CD4-positive, alpha-beta T cell treated with Interleukin-1 beta for 1 hour (primary cell): ENCODE measurements at places on chromosomes 6 and 20.

DNA sequence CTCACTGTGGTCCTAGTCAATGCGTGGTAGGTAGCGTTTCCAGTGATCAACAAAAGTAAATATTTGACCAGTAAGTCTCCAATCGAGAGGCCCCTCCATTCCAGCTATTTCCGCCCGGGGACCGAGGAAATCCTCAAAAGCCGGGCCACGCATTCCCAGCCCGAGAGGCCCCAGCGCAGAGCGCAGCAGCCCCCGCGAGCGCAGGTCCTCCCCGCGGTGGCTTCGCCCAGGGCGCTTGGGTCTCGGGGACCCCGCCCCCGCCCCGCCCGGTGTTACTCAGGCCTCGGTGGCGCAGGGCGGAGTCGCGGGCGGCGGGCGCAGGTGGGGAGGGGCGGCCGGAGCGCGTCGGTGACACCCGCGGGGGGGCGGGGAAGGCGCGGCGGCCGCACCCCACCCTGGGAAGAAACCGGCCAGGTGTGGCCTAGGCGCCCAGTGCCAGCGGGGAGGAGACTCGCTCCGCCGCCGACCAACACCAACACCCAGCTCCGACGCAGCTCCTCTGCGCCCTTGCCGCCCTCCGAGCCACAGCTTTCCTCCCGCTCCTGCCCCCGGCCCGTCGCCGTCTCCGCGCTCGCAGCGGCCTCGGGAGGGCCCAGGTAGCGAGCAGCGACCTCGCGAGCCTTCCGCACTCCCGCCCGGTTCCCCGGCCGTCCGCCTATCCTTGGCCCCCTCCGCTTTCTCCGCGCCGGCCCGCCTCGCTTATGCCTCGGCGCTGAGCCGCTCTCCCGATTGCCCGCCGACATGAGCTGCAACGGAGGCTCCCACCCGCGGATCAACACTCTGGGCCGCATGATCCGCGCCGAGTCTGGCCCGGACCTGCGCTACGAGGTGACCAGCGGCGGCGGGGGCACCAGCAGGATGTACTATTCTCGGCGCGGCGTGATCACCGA, at the start of gene DSP:
TSS of gene DSP (plus strand) at position 497 of the 890 bp plus-strand sequence. CDS start at position 742, 245 bp downstream.
- DNase-seq: no peak

DNA sequence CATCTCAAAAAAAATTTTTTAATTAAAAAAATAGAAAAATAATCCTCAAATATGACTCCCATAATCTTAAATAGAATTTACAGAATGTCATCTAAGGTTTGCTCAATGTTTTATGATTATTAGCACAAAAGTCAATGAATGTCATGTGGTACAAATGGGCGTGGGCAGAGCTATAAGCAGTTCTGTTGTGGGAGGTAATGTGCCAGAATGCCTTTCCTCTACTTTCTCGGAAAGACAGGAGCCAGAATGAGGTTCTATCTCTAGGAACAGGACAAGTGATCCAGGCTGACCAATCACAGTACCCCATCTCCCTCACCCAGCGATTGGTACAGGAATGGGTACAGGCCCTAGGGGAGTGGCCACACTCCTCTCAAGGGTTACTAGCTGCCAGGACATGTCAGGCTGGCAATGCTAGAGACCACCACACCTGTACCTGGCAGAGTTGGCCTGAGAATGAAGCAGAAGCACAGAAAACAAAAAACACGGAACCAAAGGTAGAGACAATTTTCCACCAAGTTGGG, 15.1 kb downstream of the RALGAPA2 start:
- no peak for DNase-seq

GRCh38 chr6:54083287-54083686, 28.0 kb upstream of the MLIP start:
- no peak for DNase-seq

DNA sequence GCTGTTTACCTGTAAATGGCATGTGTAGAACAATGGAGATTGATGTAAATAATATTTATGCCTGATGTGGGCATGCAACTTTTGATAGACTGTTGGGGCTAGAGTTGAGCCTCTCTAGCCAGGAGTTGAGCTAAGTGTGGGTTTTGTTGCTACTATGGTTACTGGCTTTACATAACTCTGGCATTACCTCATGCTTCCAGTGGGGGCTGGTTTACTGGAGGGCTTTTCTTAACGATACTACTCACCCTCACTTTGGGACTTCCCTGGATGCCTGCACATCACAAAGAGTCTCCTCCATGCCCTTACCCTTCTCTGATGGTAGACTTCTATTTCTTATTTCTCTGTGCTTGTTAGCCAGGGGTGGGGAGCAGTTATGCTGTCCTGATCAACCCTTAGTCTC, 524.6 kb upstream of the CDH4 start:
- DNase-seq: no peak

- no peak for DNase-seq
These were observed 51.3 kb downstream of the EFCAB8 start for GRCh38 chr20:32909896-32910571.

DNA sequence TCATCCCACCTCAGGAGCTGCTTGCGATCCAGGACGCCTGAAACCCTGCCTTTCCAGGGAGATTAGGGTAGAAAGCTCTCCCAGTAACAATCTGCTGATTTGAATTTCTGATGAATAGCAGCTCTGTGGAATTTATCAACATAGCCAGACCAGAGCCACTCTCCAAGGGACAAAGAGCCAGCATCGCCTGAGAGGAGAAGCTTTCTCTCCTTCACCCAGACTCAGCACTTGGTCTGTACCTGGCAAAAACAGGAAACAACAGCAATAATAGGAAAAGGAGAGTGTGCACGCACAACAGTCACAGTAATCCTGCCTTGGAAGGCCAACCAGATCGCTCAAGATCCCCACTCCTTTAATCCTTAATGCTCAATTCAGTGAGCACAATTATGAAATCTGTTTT, 22.3 kb upstream of the ROS1 start:
- DNase-seq: no peak

DNA sequence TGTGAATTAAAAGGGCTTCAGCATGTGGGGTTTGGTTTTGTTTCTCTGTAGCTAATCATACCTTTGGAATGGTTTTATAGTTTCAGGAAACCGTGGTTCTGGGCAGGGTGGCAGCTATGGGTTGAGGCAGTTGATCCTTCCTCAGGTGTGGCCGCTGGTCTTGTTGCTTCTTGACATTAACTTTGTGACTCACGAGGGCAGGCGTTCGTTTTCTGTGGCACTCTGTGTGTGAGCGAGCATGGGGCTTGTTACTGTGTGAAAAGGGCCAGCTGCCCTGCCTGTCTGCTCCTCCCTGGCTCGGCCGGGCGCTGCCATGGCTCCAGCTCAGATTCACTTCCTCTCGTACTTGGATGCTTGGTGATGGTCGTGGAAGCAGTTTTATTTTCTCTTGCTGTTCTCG, 16.2 kb downstream of the DNAJC5 start:
- peak; percentile 18 for DNase-seq

DNA sequence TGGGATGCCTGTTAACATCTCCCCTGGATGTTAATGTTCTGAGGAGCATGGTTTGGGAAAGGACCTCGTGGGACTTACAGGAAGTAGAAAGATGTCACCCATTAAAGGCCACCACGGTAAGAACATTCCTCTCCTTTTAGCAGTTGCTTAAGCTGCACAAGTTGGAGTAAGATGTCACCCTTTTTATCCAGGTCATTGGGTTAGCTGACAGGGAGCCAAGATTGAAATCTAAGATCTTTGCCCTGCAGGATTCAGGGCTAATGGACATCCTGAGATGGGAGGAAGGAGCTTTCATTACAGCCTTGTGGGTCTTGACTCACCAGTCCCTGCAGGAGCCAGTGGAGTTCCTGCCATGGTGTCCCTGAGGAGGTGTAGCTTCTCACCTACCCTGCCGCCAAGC, 22.1 kb downstream of the PABPC1L start:
- no peak for DNase-seq

DNA sequence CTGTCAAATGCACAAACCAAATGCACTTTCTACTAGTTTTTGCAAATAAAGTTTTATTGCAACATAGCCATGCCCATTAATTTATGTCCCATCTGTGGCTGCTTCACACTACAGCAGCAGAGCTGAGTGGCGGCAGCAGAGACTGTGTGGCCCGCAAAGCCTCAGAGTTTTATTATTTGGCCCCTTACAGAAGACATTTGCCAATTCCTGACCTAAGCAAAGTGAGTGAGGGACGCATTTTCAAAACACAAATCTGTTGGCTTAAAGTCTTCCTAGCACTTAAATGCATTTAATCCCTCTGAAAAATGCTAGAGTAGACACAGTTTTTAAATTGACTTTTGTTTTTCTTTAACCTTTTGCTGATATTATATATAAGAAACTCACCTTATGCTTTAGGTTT, 126.4 kb downstream of the PHACTR3 start:
- DNase-seq: no peak

- DNase-seq: no peak
These were observed 133.9 kb downstream of the EPM2A start for GRCh38 chr6:145601397-145601796.

GRCh38 chr6:11795403-11795802, 16.8 kb upstream of the ADTRP start:
- DNase-seq: no peak

- DNase-seq: no peak
These were observed 14.3 kb downstream of the CRNKL1 start for GRCh38 chr20:20037960-20038359.

GRCh38 chr6:161017766-161018564, 26.4 kb downstream of the MAP3K4 start:
- no peak for DNase-seq

GRCh38 chr6:168212362-168212761, 107.2 kb downstream of the DACT2 start:
- no peak for DNase-seq

DNA sequence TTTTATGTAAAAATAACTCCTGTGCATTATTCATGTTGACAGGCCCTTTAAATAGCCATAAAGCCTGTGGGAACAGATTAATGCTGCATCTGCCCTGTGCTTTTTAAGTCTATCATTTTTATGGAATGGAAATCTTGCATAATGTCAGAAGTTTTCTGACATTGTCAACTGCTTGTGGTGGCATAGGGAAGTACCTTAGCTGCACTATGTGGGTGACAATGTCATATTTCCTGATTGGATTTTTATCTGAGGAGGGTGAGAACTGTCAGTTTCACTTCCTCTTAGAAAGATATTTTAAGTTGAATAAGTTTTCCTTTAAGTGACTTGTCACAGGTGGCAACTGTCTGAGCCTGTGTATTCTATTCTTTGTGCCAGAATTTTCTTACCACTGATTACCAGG, 267.9 kb downstream of the PLCB1 start:
- peak; percentile 17 for DNase-seq

DNA sequence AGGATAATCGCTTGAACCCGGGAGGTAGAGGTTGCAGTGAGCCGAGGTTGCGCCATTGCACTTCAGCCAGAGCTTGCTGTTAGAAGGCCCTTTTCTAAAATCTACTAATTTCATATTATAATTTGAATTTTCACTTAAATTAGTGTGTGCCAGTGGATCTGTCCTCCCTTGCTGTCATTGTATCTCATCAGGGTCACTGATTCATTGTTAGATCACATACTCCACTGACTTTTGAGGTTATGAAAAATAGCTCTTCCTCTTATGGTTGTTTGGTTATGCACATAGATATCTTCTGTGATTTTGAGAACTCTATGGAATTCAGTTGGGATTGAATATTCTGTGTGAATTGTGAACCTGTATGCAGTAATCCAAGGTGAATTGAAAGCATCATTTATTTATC, 53.1 kb upstream of the TULP4 start:
- DNase-seq: no peak

DNA sequence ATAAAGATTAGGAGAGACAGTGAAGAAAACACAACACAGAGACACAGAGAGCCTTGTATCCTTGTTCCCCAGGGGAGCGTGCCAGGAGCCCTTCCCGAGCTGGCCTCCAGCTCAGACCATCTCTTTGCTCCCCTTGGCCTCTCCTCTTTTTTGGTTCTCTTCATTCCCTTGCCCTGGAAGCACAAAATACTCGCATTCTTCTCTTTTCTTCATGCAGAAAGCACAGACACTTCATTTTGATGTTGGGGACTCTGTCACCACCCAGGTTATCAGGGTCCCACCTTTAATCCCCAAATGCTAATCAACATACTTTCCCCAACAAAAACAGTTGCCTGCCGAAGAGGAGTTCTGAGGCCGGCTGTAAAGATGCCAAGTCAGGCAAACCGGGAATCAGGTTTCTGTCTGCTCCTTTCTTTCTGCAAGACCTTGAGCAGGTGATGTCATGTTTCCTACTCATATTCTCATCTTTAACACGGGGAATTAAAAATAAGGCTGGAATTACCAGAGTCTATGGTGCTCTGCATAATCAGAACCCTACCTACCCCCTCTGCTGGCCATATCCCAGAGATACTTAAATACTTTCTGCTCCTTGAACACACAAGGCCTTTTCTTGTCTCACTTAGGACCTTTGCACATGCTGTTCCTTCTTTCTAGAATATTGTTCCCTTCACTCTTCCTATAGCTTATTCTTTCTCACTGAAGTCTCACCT, 21.7 kb downstream of the TGM6 start:
- no peak for DNase-seq

GRCh38 chr6:131519670-131520436, 53.2 kb upstream of the ARG1 start:
- peak; percentile 62 for DNase-seq
